Stimulated activated CD8-positive, alpha-beta memory T cell treated with anti-CD3 and anti-CD28 coated beads, Interleukin-15, amount 100 ng/mL, for 48 hours (primary cell): ENCODE measurements at places on chromosomes 7 and 10.

GRCh38 chr10:48779546-48780152 lies 95.0 kb downstream of the WDFY4 start:
- no peak for DNase-seq

- no peak for DNase-seq
Measured at GRCh38 chr7:44808914-44809393, 12.5 kb downstream of the PPIA start.

- DNase-seq: no peak
Measured at GRCh38 chr7:40057292-40057691, 77.1 kb downstream of the MPLKIP start.

DNA sequence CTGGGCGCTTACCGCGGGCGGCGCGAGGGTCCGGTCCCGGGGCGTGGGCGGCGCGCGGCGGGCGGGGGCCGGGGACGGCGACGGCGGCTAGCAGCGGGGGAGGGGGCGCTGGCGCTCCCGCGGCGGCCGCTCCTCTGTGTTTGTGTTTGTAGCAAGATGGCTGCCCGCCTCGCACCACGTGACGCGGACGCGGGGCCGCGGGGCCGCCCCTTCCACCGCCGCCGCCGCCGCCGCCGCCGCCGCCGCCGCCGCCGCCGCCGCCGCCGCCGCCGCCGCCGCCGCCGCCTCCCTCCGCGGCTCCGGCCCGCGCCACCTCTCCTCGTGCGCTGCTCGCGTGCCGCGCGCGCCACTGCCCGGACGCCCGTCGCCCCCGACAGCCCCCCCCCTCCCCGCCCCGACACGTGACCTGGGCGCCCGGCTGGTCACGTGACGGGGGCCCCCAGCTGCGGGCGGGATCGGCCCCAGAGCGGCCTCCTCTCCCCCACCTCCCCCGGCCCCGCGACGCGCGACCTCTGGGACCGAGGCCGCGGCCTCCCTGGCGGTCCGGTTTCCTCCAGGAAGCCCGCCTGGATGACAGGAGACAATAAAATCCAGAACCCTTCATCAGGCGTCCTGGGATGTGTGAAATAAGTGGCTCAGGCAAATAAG lies at the start of gene GIGYF1:
Gene GIGYF1 (minus strand): TSS at position 153 of the 648 bp plus-strand sequence. CDS start 6,012 bp downstream, outside the sequence.
- peak; percentile 55 for DNase-seq

- no peak for DNase-seq
Measured at GRCh38 chr7:130426564-130426963, 14.3 kb downstream of the CEP41 start.

DNA sequence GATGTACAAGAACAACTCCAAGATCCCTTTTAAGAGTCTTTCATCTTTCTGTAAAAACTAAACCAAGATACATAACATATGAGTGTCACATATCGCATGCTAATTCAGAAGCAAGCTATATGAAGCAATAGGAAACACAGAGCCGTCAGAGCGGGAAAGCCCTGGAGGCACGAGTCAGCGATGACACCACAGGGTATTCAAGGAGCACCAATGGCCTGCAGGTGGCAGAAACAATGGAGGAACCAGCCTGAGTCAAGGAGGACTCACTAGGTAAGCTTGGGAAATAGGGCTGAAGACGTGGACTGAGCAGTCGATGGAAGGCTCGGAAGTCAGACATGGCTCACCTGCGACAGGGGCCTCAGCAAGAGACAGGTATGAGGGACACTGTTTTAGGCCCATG lies 214.4 kb downstream of the FAM107B start:
- no peak for DNase-seq

DNA sequence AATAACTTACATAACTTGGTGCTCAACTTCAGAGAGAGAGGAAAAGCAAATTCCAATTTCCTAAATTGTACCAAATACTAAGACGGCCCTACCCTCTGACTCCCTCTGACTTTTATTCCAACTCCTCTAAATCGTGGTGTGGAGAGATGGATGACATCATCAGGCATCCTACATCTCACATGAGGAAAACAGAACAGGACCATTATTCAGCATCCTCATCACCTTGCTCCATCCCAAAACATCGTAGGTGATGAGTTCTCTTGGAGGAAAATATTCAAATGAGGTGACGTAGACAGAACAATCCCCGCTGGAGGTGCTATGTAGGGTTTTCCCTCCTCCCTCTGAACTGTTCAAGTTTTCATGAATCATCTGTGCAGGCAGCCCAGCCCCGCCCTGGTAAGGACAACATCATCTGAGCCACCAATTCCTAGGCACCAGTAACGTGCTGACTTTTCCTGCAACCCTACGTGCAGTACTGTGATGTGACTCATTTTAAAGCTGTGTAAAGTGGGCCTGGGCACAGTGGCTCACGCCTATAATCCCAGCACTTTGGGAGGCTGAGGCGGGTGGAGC lies 167.2 kb downstream of the CALN1 start:
- DNase-seq: no peak

- no peak for DNase-seq
Measured at GRCh38 chr7:37415629-37416028, 33.0 kb downstream of the ELMO1 start.

GRCh38 chr10:27746397-27747095 lies 927 bp upstream of the MKX start:
- no peak for DNase-seq

GRCh38 chr10:78960316-78960800 lies 108.4 kb upstream of the ZMIZ1 start:
- no peak for DNase-seq

DNA sequence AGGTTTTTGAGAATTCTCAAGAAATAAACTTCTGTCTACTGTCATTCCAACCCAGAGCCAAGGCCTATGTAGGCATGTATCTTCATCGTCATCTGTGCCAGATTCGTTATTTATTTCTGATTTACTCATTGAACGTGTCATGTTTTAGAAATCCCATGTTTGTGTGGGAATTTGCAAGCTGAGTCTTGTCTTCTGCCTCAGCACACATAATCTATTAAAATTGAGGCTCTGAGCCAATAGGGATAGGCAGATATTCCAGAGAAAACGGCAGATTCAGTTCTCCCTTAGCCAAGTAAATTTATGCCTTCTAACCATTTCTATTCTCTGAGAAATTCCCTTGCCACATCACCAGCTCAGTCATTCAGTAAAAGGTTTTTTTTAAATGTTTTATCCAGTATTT lies 444.6 kb downstream of the REEP3 start:
- DNase-seq: no peak

- DNase-seq: no peak
Measured at GRCh38 chr10:132345345-132345744, 13.4 kb downstream of the LRRC27 start.
